ENCODE measurements at places on chromosomes 1 and 21.

GRCh38 chr1:94986783-94987182 lies 59.9 kb upstream of the CNN3 start:
- DNase-seq, result no peak

GRCh38 chr1:234907940-234908405 lies 220.7 kb downstream of the TOMM20 start:
- no peak for DNase-seq

DNA sequence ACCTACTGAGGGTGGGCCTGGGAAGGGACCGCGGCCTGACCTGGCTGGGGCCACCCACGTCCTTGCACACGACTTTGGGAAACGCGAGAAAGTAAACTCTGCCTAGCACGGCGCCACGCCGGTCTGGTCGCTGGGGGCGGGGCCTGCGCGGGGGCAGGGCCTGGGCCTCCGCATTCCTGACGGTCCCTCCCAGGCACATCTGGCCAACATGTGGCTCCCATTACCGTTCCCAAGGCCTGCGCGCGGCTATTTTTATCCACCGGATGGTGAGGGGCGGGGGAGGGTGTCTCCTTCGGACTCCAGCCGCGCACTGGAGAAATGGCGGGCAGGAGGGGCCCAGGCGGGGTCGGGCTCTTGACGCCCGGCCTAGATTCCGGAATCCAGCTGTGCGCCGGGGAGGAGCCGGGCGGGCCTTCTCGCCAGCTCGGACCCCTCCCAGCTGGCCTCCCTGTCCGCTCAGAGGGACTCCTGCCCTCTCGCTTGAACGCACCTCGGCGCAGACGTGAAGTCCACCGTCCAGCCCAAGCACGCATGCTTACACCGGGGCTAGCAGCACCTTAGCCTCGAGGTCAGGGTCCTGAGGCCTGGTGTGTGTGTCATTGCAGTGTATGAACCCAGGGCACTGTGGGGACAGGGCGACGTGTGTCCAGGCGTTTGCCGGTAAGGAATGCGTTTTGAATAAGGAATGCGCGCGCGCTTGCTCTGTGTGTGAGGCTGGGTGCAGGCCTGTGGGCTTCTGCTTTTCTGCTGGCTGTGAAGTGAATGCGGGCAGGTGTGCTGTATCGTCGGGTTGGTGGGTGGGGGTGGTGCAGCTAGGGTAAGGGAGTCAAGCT lies 2.1 kb downstream of the EVA1B start:
- DNase-seq, result no peak

DNA sequence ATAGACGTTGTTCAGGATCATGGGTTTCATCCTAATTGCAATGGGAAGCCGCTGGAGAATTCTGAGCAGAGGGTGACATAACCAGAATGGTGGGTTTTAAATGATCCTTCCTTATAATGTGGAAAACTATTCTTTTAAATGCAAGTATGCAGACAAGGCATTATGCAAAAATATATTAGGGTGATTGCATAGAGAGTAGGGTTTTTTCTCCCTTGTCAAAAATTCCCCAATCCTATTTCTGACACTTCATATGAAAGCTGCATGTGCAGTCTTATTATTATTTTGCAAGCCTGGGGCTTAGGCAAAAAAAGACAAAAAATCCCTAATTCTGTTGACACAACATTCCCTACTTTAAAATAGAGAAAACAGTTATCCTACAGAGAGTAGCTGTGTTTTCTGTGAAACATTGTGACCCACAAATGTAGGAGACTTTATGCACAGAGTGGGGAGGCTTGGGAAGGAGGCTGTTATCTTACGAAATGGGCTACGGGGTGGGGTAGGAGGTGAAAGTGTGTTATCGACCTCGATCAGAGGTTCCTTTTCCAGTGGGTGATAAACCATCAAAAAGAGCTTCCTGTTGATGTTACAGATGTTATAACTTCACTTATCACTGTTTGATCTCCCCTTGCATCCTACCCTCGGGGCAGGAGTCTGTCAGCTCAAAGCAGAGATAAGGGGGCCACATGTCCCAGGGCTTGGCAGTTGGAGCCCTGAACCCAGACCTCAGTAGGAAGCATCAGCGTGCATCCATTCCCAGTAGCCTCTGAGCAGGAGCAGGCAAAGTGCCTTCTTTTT lies 27.2 kb downstream of the RHEX start:
- DNase-seq, result no peak

DNA sequence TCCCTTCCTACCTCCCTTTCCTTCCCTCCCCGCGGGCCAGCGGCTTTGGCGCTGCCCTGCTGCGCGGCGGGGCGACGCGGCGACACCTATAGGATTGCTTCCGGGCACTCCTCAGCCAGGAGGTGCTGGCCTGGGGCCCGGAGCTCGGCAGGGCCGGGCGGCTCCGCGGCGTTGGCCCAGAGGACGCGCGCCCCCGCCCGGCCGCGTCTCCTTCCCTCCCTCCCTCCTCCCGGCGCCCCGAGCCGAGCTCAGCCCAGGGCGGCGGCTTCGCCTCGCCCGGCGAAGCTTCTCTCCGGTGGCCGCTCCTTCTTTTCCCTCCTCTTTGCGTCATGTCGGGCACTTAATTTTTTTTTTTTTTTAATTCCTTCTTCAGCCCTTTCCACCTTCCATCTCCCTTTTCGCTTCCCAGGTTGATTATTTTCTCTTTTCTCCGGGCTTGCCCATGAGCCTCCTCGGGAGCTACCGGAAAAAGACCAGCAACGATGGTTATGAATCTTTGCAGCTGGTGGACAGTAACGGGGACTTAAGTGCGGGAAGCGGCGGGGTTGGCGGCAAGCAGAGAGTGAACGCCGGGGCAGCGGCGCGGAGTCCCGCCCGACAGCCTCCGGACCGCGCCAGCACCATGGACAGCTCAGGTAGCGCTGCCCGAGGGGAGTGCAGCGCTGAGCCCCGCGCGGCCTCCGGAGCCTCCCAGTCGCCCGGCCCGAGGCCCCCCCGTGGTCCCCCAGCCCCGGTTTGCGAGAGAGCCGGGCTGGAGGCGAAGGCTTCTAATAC lies at the start of gene DNAJC6:
Gene DNAJC6, plus strand, starts transcription at position 240 of the 774 bp plus-strand sequence. Its CDS starts 203 bp downstream, at position 443.
- peak; percentile 55 for DNase-seq

DNA sequence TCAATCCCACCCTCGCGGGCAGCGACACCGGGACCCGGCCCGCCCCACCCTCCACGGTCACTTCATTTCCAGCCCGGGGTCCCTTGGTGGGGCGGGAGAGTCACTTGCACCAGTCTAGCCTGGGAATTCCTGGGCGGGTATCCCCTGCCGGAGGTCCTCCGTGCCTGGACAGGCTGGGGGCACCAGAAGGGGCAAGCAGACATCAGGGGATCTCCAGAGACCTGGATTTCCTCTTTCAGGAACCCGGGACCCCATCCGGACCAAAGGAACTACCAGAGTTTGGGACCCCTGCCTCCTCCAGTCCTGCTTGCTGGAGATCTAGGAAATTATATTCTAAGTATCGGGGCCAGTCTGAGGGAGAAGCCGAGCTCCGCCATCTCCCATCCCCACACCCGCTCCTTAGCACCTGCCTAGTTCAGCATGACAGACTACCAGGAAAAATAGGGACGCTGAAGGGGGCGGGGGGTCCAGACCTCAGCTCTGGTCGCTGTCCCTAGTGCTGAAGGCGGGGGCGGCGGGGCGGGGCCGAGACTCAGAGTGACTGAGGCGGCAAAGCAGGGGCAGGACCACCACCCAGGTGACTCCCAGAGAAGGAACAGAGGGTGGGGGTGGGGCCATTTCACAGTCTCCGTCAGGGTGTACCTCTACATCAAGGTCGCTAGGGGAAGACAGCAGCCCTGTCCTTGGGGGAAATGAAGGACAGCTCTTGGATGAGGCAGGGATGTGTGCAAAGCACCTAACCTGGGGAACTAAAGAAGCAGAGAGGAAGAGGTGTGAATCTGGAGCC lies 832 bp downstream of the HCN3 start:
- DNase-seq, result peak; percentile 78

DNA sequence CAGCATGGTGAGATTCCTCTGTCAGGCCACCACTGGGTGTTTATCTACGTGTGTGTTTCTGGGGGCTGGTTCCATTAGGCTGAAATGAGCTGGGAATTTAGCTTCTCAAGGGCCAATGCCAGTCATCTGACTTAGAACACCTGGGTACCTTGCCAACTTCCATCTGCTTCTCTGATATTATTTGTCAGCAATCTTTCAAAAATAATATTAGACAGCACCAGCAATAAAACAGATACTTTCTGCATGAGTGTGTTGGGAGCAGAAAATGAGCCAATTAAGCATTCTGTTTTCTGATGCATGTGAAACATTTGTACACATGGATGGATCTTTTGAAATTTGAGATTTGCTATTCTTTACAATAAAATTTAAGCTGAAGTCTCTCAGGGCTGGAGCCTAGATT lies 124.1 kb downstream of the RYR2 start:
- DNase-seq, result no peak

GRCh38 chr1:3356827-3357460 lies 97.5 kb upstream of the ARHGEF16 start:
- no peak for DNase-seq

DNA sequence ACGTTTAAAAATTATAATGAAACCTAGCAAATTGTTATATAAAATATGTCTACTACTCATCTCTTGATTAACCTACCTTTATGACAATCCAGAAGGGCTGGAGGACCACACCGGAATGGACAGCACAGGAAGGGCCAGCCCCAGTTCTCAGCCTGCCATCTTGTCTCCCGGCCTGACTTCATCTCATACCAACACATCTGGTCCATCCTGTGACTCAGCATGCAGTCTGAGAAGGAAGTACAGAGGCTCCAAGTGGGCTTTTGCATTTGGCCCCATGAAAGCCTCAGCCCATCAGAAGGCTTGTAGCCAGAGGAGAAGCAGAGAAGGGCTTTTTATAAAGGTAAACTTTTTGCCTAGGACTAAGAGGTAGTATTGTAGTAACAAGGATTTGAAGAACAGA lies 436.6 kb downstream of the MRPL39 start:
- no peak for DNase-seq

DNA sequence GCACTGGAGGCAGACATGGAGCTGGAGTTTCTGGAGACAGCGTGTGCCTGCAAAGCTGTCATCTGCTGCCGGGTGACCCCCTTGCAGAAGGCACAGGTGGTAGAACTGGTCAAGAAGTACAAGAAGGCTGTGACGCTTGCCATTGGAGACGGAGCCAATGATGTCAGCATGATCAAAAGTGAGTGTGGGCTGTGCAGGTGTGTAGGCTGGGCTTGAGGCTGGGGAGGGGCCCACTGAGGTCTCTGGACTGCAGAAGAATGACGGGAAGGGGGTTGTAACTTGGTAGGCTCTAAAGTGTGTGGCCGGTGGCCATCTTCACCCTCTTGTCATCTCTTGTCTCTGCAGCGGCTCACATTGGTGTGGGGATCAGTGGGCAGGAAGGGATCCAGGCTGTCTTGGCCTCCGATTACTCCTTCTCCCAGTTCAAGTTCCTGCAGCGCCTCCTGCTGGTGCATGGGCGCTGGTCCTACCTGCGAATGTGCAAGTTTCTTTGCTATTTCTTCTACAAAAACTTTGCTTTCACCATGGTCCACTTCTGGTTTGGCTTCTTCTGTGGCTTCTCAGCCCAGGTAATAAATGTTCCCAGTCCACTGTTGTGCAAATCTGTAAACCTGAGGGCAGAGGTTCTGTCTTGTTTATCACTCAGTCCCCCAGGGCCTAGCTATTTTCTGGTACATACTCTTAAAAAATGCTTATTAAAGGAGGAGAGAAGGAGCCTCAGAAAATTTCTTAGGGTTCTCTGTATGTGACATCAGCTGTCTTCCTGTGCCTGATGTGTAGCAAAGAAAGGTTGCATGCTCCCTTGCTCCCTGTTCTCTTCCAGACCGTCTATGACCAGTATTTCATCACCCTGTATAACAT lies 19.9 kb downstream of the ATP8B2 start:
- no peak for DNase-seq

DNA sequence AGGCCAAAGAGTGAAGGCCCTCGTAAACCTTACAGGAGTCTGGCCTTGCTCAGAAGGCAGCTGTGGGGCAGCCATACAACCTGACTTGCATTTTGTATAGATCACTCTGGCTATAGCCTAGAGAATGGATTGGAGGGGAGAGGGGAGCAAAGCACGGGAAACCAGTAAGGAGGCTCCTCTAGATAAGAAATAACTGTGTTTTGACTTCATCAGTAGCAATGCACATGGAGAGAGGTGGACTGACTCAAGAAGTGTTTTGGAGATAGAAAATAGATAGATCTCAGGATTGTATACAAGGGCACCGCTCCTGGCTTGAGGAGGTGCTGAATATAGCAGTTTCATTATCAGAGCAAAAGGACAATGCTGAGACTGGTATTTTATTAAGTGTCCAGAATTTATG lies 26.5 kb downstream of the ELAPOR1 start:
- DNase-seq, result no peak

DNA sequence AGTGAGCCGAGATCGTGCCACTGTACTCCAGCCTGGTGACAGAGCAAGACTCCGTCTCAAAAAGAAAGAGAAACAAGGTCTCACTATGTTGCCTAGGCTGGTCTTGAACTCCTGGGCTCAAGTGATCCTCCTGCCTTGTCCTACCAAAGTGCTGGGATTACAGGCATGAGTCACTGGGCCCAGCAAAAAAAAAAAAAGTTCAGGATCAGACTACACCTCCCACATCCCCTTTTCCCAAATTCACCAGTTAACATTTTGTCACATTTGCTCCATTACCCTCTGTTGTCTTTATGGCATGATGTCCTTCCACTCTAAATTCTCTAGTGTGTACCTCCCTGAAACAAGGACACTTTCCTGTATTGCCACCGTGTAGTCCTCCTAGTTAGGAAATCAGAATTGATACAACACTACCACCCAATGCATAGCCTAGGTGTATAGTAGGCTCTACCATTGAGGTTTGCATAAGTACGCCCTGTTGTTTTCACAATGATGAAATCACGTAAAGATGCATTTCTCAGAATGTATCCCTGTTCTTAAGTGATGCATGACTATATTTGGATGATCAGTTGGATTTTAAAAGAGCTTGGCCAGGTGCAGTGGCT lies 10.7 kb downstream of the SPEN start:
- no peak for DNase-seq

- DNase-seq, result no peak
Measured at GRCh38 chr1:115826628-115827027, 14.3 kb downstream of the NHLH2 start.

- no peak for DNase-seq
Measured at GRCh38 chr1:172588296-172589291, 55.6 kb downstream of the SUCO start.

- no peak for DNase-seq
Measured at GRCh38 chr1:16999863-17000262, 11.9 kb downstream of the ATP13A2 start.

DNA sequence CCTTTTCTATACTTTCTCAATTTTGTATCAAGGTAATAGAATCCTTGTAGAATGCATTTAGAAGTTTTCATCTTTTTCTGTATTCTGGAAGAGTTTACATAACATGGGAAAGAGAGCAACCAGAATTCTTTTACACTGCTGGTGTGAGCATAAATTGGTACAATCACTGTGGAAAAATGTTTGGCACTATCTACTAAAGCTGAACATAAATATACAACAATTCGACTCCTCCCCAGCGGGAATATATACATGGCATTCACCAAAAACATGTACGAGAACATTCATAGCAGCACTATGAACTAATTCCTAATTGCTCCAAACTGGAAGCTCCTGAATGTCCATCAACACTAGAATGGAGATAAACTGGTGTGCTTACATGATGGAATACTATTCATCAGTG lies 1.8 kb upstream of the ACBD6 start:
- DNase-seq, result no peak

GRCh38 chr1:44932151-44932550 lies 54.2 kb downstream of the EIF2B3 start:
- DNase-seq, result no peak

GRCh38 chr1:31904339-31905092 lies 33.7 kb downstream of the PTP4A2 start:
- DNase-seq, result no peak

GRCh38 chr1:63779338-63780211 lies 5.8 kb downstream of the ROR1 start:
- DNase-seq, result no peak
